ENCODE measurements at places on chromosomes 1 and 21. TPM values are rescaled to one million over a fixed set of nuclear protein-coding genes. Genes with fewer than 3 reads are reported as not detected.

DNA sequence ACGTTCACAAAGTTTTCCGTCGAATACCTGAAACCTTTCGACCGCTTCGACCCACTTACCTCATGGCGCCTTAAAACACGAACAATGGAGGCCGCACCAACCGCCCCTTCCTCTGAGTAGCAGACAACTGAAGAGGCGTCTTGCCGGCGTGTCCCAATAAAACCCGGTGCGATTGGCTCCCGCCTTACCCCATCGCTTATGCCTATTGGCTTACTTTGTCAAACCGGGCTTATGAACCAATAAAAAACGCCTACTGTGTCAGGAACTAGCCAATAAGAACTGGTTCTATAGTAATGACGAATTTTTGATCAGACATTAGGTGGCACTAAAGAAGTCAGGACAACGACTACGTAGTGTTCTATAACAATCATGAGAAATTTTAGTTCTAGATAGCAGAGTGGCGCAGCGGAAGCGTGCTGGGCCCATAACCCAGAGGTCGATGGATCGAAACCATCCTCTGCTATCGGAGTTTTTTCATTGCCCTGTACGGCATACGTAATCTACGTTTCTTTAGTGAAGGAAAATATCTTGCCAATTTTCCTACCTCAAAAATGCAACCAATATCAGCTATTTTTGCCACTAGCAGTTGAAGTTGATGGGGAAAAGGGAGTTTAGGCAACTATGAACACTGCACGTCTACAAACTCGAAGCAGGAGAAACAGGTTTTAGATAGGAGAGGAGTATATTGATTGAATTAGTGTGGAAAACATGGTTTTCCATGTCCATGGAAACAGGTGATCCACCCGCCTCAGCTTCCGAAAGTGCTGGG lies at the start of gene ILF2:
TSS of gene ILF2 (minus strand) at position 135 of the 769 bp plus-strand sequence. CDS start at position 64, 71 bp downstream.
- DNase-seq, result peak; percentile 96
- peak within 1 kb of the TSS; percentile 93 for H3K4me3 ChIP-seq
- H3K27ac ChIP-seq, result peak within 1 kb of the TSS; percentile 88
- no peaks in the 10 kb centered on the region for H3K27me3 ChIP-seq

- DNase-seq, result no peak
- H3K27ac ChIP-seq, result peak overlapping the region; percentile 73
- no peak overlapping the region for H3K4me3 ChIP-seq
- no peaks in the 10 kb centered on the region for H3K36me3 ChIP-seq
- no peaks in the 10 kb centered on the region for H3K27me3 ChIP-seq
Measured at GRCh38 chr1:115726161-115726560, 42.4 kb downstream of the CASQ2 start.

GRCh38 chr1:8127171-8127641 lies 101.1 kb upstream of the ERRFI1 start:
- no peak overlapping the region for H3K4me3 ChIP-seq
- no peaks in the 10 kb centered on the region for H3K36me3 ChIP-seq
- H3K4me1 ChIP-seq, result peaks cover 5% of the 10 kb centered on the region
- no peak for DNase-seq
- no peaks in the 10 kb centered on the region for H3K27me3 ChIP-seq

GRCh38 chr1:103561643-103562395 lies 9.6 kb upstream of the AMY2B start:
- DNase-seq, result no peak
- peak overlapping the region; percentile 10 for H3K4me3 ChIP-seq
- peaks cover 5% of the 10 kb centered on the region for H3K36me3 ChIP-seq
- H3K4me1 ChIP-seq, result peaks cover 13% of the 10 kb centered on the region
- H3K27me3 ChIP-seq, result no peaks in the 10 kb centered on the region

DNA sequence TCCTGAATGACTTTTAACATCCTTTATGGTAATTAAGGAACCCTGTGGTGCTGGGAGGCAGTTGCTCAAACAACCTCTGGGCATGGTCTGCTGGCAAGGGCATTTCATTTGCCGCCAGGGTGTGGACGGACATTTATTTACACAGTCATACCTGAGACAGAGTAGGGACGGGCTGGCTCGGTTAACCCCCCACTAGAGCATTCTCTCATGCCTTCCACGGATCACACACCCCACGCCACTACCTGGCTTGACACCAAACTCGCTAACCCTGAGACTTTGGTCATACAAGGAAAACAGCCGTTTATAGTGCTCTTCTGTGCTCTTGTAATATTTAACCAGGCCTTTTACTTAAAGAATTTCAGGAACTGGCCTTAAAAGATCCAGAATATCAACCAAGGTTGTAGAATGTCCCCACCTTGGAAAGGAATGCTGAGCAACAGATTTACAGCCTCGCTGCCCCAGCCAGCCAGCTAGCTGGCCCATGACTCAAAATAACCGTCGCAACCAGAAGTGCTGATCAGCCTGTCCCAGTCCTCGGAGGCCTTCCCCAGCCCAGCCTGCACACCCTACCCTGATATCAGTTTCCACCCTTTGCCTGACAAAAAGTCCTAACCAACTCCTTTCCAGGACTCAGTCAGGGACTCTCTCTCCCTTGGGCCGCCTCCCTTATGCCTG lies 6.5 kb upstream of the PDXK start:
- peak overlapping the region; percentile 77 for H3K27ac ChIP-seq
- no peaks in the 10 kb centered on the region for H3K36me3 ChIP-seq
- H3K27me3 ChIP-seq, result no peaks in the 10 kb centered on the region
- H3K4me1 ChIP-seq, result peaks cover 3% of the 10 kb centered on the region
- DNase-seq, result peak; percentile 89

- no peaks in the 10 kb centered on the region for H3K36me3 ChIP-seq
- H3K27ac ChIP-seq, result no peak overlapping the region
- H3K27me3 ChIP-seq, result no peaks in the 10 kb centered on the region
- DNase-seq, result no peak
- no peaks in the 10 kb centered on the region for H3K4me1 ChIP-seq
Measured at GRCh38 chr1:195591917-195592672, 1016.1 kb downstream of the KCNT2 start.

GRCh38 chr1:187517546-187517945 lies 688.8 kb downstream of the PLA2G4A start:
- H3K27me3 ChIP-seq, result no peaks in the 10 kb centered on the region
- DNase-seq, result no peak
- no peaks in the 10 kb centered on the region for H3K4me1 ChIP-seq

- H3K4me3 ChIP-seq, result no peak overlapping the region
- DNase-seq, result no peak
- peaks cover 53% of the 10 kb centered on the region for H3K4me1 ChIP-seq
- H3K27ac ChIP-seq, result no peak overlapping the region
- H3K36me3 ChIP-seq, result no peaks in the 10 kb centered on the region
- no peaks in the 10 kb centered on the region for H3K27me3 ChIP-seq
Measured at GRCh38 chr1:112399456-112399855, 3.4 kb downstream of the CTTNBP2NL start.

DNA sequence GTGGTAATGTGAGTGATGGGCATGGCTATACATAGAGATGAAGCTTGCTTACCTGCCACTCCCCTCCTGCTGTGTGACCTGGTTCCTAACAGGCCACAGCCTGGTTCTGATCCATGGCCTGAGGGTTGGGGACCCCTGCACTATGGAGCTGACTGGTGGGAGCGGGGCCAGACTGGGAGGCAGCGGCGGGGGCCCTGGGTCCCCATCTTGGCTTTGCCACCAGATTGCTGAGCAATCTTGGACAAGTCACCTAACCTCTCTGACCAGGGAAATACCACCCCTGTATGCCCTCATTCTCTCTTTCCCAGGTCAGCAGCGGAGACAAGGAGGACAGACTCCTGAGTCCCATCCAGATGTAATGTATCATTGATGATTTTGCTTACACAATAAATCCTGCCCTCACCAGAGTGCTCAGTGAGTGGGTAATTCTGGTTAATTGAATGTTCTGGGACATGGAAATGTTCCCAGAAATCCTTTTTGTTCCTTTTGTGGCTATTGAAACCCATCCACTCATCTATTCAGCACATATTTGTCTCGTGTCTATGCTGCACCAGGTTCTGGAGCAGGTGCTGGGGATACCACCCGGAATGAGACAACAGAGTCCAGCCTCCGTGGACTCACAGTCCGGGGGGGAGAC lies 4.1 kb upstream of the ARHGEF10L start:
- H3K4me1 ChIP-seq, result peaks cover 16% of the 10 kb centered on the region
- no peak for DNase-seq
- no peaks in the 10 kb centered on the region for H3K36me3 ChIP-seq
- H3K27ac ChIP-seq, result no peak overlapping the region
- H3K4me3 ChIP-seq, result no peak overlapping the region

GRCh38 chr1:1687846-1688245 lies 4.7 kb downstream of the SLC35E2B start:
- DNase-seq, result peak; percentile 19
- H3K4me3 ChIP-seq, result no peak overlapping the region
- H3K4me1 ChIP-seq, result peaks cover 11% of the 10 kb centered on the region
- no peak overlapping the region for H3K27ac ChIP-seq
- H3K36me3 ChIP-seq, result peaks cover 3% of the 10 kb centered on the region

- H3K27ac ChIP-seq, result no peak overlapping the region
- H3K4me1 ChIP-seq, result peaks cover 33% of the 10 kb centered on the region
- H3K27me3 ChIP-seq, result no peaks in the 10 kb centered on the region
- no peaks in the 10 kb centered on the region for H3K36me3 ChIP-seq
- no peak for DNase-seq
- H3K4me3 ChIP-seq, result no peak overlapping the region
Measured at GRCh38 chr1:61124078-61124477, 41.7 kb downstream of the NFIA start.

GRCh38 chr1:56068908-56069307 lies 510.5 kb downstream of the PLPP3 start:
- H3K27me3 ChIP-seq, result no peaks in the 10 kb centered on the region
- peaks cover 16% of the 10 kb centered on the region for H3K4me1 ChIP-seq
- no peaks in the 10 kb centered on the region for H3K36me3 ChIP-seq
- H3K4me3 ChIP-seq, result no peak overlapping the region
- H3K27ac ChIP-seq, result no peak overlapping the region

DNA sequence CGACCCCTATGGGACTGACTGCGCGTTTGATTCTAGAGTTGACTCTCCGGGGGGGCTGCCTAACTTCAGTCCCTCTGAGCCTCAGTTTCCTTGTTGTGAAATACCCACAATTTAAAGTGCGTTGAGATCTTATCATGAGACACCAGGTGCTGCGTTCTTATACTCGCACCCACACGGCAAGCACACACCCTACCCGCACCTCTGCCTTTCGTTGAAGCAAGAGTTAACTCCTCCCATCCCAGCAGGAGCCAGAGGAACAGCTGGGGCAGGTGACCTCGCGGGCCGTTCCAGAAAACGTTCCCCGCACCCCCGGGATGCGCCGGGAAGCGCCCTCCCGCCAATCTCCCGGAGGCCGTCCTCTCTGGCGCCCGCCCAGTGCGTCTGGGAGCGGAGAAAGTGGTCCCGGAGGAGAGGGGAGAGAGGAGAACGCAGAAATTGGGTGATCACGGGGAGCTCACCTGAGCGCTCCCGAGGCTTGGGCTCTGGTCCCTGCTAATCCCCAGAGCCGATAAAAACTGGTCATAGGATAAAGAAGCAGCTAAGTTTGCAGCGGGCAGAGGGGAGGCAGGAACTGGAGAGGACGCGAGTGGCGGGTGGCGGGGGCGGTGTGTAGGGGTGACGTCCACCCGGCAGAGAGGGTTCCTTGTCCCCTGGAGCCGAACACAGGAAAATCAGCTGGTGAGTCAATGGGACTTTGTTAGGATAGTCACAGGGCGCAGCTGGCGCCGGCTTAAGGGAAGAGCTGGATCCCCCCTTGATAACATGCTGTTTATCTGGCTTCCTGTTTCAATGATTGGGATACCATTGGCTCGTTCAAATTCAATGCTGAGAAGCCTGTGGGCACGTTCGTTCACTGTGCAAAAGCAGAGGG lies 869 bp downstream of the NAV1 start:
- no peaks in the 10 kb centered on the region for H3K36me3 ChIP-seq
- H3K27ac ChIP-seq, result peak overlapping the region; percentile 81
- H3K27me3 ChIP-seq, result peaks cover 21% of the 10 kb centered on the region

GRCh38 chr1:84524590-84524989 lies 18.2 kb upstream of the GNG5 start:
- no peaks in the 10 kb centered on the region for H3K4me1 ChIP-seq
- H3K27me3 ChIP-seq, result no peaks in the 10 kb centered on the region
- H3K27ac ChIP-seq, result no peak overlapping the region
- no peak overlapping the region for H3K4me3 ChIP-seq
- H3K36me3 ChIP-seq, result no peaks in the 10 kb centered on the region
- no peak for DNase-seq

- peaks cover 34% of the 10 kb centered on the region for H3K27me3 ChIP-seq
- H3K4me1 ChIP-seq, result no peaks in the 10 kb centered on the region
- DNase-seq, result no peak
- H3K27ac ChIP-seq, result no peak overlapping the region
Measured at GRCh38 chr1:30373471-30374399, 349.6 kb downstream of the MATN1 start.

DNA sequence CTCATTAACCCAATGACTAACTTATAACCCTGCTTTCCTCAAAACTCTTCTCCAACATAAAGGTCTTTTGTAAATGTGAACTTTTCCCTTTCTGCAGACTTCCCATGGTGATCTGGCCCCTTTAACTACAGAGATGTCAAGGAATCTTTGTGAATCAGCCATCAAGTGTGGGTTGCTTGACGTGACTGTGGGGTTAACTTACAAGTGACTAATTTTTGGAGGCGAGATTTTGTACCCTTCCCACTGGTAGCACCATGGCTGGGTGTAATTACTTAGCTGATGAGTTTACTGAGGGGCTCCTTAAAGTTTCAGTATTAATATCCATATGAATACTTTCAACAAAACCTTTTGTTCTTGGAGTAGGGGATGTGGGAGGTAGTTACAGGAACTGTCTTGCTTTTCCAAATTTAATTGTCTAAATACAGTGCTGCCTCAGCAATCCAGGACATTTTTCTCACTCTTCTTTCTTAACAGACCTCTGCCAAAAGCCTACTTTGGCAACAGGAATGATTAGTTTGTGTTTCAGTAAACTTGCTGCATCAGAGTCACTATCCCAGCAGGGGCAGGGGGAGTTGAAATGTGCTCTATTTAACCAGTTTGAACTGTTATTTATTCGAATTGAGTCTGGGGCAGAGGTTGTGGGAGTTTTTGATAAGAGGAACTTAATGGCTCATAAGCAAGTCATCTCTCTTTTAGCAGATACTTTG lies 217.3 kb upstream of the FGGY start:
- no peak overlapping the region for H3K27ac ChIP-seq
- no peaks in the 10 kb centered on the region for H3K36me3 ChIP-seq
- H3K27me3 ChIP-seq, result no peaks in the 10 kb centered on the region
- no peak for DNase-seq
- no peak overlapping the region for H3K4me3 ChIP-seq
- H3K4me1 ChIP-seq, result peaks cover 22% of the 10 kb centered on the region

- H3K27ac ChIP-seq, result no peak overlapping the region
- no peak overlapping the region for H3K4me3 ChIP-seq
- DNase-seq, result no peak
- no peaks in the 10 kb centered on the region for H3K27me3 ChIP-seq
- H3K36me3 ChIP-seq, result peaks cover 67% of the 10 kb centered on the region
Measured at GRCh38 chr1:147612366-147612765, 58.0 kb downstream of the ACP6 start.

OR6K3 gene
- 2.2 TPM for total RNA-seq

CA14 gene
- total RNA-seq, result 0.38 TPM

PRELP gene
- total RNA-seq, result 47.5 TPM

COL8A2 gene
- total RNA-seq, result 24.4 TPM

CYP4A11 gene
- total RNA-seq, result not detected

KCNE2 gene
- not detected for total RNA-seq

LAMC1 gene
- total RNA-seq, result 96.9 TPM

ASCL5 gene
- total RNA-seq, result not detected

OR2T11 gene
- not detected for total RNA-seq

WARS2 gene
- total RNA-seq, result 8.9 TPM

KRTAP12-4 gene
- not detected for total RNA-seq

FAM72C gene
- total RNA-seq, result not detected

NTNG1 gene
- total RNA-seq, result 9.6 TPM

SLC41A1 gene
- 29.3 TPM for total RNA-seq

MROH7 gene
- total RNA-seq, result 2.1 TPM

TCHHL1 gene
- not detected for total RNA-seq

PIP5K1A gene
- 47.9 TPM for total RNA-seq
